ENCODE measurements at places on chromosomes 7 and 10.
A peak's percentile ranks its signal among the peaks of the same experiment; 100 is the strongest.

DNA sequence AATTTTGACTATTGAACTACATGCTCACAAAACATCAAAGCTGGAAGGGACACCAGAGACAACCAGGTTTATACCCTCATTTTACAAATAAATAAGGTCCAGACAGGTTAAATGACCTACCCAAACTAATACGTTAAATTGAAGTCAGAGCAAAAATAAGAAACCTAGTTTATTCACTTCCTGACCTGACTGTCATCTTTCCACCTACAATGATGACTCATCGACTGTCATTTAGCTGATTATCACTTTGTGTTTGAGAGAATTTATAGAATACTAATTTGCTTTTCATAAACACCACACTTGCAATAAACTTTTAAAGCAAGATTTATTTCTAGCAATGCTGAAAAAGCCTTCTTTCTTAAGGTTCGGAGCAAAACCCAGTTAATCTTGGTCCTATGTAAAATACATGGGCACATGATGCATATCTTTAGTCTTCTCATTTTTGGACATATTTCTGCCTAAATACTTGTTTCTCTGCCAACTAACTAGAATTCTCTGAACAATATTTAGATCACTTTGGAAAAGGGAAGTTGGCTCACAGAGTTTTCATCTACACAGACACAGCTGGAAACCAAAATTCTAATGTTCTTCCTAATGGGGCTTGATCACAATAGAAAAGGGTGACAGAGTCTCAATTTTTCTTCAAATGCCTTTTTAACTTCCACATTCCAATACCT lies 16.7 kb upstream of the LRRN3 start:
- no peak for DNase-seq
- H3K36me3 ChIP-seq: no peaks in the 10 kb centered on the region
- H3K27me3 ChIP-seq: no peaks in the 10 kb centered on the region
- H3K4me1 ChIP-seq: peaks cover 10% of the 10 kb centered on the region
- no peak overlapping the region for H3K27ac ChIP-seq

DNA sequence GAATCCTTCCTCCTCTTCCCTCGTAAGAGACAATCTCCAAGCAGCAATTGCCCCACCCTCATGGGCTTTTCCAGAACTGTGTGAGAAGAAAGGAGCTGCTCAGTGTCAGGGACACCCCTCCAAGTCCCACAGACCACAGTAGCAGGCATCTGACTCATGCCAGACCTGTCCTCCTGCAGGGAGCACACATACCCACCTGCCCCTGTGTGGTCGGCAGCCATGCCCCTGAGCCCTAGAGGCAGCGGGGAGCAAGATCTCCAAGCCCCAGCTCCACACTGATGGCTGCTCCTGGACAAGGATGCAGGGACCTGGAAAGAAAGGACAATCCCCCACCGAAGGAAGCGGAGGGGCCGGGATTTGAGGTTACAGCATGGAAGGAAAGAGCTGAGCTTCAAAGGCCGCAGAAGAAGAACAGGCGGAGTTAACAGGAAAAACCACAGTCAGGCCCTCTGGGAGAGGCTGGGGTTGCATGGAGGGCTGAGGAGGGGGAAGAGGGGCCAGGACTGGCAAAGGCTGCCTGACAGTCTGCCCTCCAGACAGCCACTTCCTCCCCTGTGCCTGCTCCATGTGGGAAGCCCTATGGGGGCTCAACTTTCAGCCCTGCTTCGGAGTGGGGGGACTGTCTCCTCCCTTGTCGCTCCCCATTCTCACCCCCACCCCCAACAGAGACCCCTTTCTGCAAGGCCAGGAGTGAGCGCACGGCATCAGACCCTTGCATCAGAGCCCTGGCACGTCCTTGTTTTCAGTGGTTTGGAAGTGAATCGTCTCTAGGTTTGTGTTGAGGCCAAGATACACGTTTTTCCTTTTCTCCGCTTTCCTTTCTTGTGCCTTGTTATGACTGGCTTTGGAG lies 46.8 kb downstream of the ASB13 start:
- no peak overlapping the region for H3K27ac ChIP-seq
- H3K4me1 ChIP-seq: no peaks in the 10 kb centered on the region
- no peak overlapping the region for H3K4me3 ChIP-seq
- peaks cover 14% of the 10 kb centered on the region for H3K27me3 ChIP-seq
- H3K36me3 ChIP-seq: no peaks in the 10 kb centered on the region

DNA sequence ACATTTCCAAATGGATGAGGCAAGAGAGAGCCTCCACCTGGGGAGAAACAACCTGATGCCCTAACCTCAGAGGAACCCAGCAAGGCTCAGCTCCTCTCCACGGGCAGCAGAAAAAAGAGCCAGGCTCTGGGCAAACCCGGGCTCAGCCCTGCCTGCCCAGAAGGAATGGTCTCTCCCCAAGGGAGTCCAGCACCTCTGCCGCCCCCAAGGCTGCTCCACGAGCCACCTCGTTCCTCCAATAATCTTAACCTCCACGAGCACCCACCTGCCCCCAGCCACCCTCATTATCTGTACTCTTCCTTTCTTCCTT lies 154.2 kb downstream of the GRID1 start:
- H3K27me3 ChIP-seq: peaks cover 21% of the 10 kb centered on the region
- no peak for DNase-seq
- no peaks in the 10 kb centered on the region for H3K4me1 ChIP-seq
- no peaks in the 10 kb centered on the region for H3K36me3 ChIP-seq

DNA sequence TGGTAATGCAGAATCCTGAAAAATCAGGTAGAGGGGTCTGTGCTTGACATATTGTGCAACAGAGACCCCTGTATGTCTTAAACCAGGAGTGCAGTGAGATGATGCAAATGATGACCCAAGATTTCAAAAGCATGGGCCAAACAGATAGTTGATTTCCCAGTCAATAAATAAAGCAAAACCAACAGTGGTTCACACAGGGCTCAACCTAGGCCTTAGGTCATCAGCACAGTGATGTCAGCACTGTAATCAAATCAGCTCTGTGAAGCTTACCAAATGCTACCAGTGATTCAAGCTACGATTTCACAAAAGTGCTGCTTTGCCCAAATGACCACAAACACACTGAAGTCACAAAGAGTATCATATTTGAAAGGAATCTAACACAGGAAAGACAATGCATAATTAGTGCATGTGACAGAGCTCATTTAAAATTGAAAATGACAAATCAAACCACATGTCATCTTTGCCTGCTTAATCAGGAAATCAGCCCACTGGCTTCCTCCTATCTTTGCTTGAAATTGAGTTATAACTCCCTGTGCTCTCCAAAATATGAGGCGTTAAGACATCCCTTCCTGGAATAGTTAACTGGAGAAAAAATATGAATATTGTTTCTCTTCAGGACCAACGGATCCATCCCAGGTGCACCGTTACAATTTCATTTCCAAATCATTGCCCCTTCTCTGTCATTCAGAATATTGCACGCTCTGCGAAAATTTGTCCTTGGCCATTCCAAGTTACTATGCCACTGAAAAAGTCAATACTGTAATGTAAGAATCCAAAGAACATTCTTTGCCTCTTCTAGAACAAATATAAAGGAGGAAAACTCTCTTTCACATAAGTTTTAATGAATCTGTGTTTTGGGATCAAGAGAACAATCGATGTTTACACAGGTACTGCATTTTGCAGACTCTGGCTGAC lies 41.9 kb upstream of the ASL start:
- no peaks in the 10 kb centered on the region for H3K4me1 ChIP-seq
- H3K27ac ChIP-seq: peak overlapping the region; percentile 80
- H3K36me3 ChIP-seq: no peaks in the 10 kb centered on the region
- no peaks in the 10 kb centered on the region for H3K27me3 ChIP-seq
- DNase-seq: no peak

DNA sequence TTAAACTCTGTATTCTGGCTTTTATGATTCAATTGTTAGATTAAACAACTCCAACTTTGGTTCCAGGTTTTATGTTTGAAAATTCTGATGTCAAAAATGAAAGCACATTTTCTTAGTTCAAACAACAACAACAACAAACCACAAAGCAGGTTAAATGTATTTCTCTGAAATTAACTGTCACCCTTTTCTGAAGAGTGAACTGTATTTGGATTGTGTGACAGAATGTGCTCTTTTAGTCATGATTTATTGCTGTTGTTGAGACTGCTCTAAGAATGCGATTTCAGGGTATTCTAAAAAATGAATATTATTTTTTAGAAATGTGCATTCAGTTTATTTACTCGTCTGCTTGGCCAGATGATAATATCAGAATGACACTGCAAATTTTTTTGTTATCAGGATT lies 144.1 kb downstream of the GNAI1 start:
- no peak for DNase-seq
- H3K27me3 ChIP-seq: no peaks in the 10 kb centered on the region
- no peaks in the 10 kb centered on the region for H3K36me3 ChIP-seq
- H3K4me3 ChIP-seq: no peak overlapping the region
- no peak overlapping the region for H3K27ac ChIP-seq
- H3K4me1 ChIP-seq: no peaks in the 10 kb centered on the region
